Endothelial cell (in vitro differentiated cells): ENCODE measurements at places on chromosomes 12 and 14.

GRCh38 chr12:20150835-20151422 lies 217.4 kb upstream of the PDE3A start:
- no peaks in the 10 kb centered on the region for H3K27me3 ChIP-seq
- no peak for DNase-seq
- H3K4me1 ChIP-seq = no peaks in the 10 kb centered on the region
- no peak overlapping the region for H3K27ac ChIP-seq
- H3K36me3 ChIP-seq = no peaks in the 10 kb centered on the region

- no peak for DNase-seq
- H3K27ac ChIP-seq = no peak overlapping the region
- H3K27me3 ChIP-seq = no peaks in the 10 kb centered on the region
- no peaks in the 10 kb centered on the region for H3K4me1 ChIP-seq
- H3K4me3 ChIP-seq = no peak overlapping the region
Observed at GRCh38 chr12:58283553-58283952, 342.2 kb downstream of the ATP23 start.

DNA sequence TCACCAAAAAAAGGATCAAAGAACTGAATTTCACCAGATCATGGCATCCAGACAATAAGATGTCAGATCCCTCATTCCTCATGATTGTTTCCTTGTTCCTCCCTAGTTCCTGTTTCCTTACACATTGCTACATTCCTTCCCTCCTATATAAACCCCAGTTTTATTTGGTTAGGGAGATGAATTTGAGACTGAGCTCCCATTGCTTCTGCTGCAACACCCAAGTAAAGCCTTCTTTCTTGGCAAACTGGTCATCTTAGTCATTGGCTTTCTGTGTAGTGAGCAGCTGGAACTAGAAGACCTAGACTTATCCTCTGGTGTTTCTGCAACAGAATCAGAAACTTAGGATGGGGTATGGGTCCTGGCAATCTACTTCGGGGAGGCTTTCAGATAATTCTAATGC lies 217.9 kb downstream of the NOVA1 start:
- H3K4me3 ChIP-seq = no peak overlapping the region
- no peak for DNase-seq
- no peak overlapping the region for H3K27ac ChIP-seq
- no peaks in the 10 kb centered on the region for H3K36me3 ChIP-seq
- H3K4me1 ChIP-seq = peaks cover 11% of the 10 kb centered on the region

- no peaks in the 10 kb centered on the region for H3K4me1 ChIP-seq
- DNase-seq = no peak
- H3K36me3 ChIP-seq = no peaks in the 10 kb centered on the region
- no peak overlapping the region for H3K27ac ChIP-seq
- no peak overlapping the region for H3K4me3 ChIP-seq
Observed at GRCh38 chr12:122166422-122167349, 7.3 kb downstream of the IL31 start.

GRCh38 chr14:93709249-93709648 lies 79.0 kb downstream of the PRIMA1 start:
- no peak overlapping the region for H3K27ac ChIP-seq
- no peaks in the 10 kb centered on the region for H3K36me3 ChIP-seq
- H3K4me1 ChIP-seq = no peaks in the 10 kb centered on the region

DNA sequence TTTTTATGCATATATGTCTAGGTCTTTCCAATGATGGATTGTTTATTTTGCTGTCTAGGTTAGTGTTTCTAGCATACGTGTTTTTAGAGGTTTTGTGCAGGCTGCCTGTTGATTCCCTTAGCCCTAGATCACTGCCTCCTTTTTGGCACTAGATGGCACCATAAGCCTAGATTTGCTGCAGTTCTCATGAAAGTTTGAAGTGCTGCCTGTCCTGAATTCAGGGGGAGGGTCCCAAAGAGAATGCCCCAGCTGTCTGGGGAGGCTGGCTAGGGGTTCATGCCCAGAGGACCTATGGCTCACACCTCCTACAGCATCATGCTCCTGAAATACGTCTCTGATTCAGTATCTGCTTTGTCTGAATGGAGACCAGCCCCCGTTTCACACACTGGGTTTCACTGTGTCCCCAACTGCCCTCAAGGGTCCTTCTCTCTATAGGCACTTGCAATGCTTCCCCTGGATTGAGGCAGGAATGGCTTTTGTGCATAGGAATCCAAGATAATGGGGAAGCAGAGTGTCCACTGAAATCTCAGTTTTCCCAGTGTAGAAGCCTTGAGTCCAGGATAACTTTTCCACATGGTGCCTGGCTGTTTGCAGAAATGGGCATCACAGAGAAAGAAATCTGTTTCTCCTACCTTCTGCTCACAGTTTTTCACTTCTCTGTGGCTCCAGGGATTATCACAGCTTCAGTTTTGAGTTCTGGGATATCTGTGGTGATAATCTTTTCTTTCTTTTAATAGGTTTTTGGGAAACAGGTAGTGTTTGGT lies 14.2 kb upstream of the TXNRD1 start:
- no peak overlapping the region for H3K27ac ChIP-seq
- peak; percentile 32 for DNase-seq
- peaks cover 3% of the 10 kb centered on the region for H3K4me1 ChIP-seq
- H3K36me3 ChIP-seq = no peaks in the 10 kb centered on the region
- no peak overlapping the region for H3K4me3 ChIP-seq
- H3K27me3 ChIP-seq = no peaks in the 10 kb centered on the region

DNA sequence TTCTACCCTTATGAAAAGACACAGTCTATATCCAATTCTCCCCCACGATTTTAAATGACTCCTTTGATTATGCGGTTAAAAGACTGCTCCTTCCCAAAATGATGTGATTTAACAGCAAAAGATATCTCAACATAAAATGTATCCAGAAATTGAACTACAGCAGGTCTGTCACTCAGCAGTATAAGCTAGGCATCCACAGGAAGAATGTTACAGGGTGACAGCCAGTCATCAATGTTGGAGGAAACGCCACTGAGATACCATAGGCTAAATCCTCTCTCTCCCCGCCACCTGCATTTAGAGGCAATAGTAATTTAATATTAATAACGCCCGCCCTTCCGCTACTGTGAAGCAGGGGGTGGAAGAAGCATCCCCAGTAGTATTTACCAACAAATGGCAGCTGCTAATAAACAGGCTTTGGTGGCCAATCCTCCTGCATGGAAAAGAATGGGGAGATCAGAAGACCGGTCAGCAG lies 613 bp downstream of the RECQL start:
- no peak overlapping the region for H3K4me3 ChIP-seq
- H3K36me3 ChIP-seq = peaks cover 13% of the 10 kb centered on the region
- no peaks in the 10 kb centered on the region for H3K27me3 ChIP-seq

DNA sequence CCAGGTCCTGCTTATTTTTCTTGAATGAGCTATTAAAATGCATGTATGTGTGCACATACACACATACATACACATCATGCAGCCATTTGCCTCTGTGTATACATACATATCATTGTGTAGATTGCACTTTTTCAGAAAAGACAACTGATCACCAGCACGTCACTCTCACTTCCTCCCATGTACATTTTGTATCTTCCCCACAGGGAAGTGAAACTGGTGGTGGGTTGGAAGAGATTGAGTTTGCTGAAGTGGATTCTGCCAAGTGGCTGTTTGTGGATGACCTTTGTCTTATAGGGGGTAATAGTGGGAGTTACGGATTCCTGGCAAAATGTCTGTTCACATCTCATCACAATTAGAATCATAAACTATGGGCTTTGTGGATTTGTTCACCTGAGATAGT lies 448.6 kb downstream of the RAD51B start:
- peaks cover 7% of the 10 kb centered on the region for H3K36me3 ChIP-seq
- no peak overlapping the region for H3K27ac ChIP-seq
- no peak for DNase-seq
- no peak overlapping the region for H3K4me3 ChIP-seq

GRCh38 chr12:106910202-106910601 lies 45.5 kb upstream of the TMEM263 start:
- no peak overlapping the region for H3K27ac ChIP-seq
- H3K4me1 ChIP-seq = peaks cover 2% of the 10 kb centered on the region
- DNase-seq = no peak
- no peak overlapping the region for H3K4me3 ChIP-seq
- H3K27me3 ChIP-seq = peaks cover 4% of the 10 kb centered on the region

GRCh38 chr12:102427543-102427941 lies 52.8 kb downstream of the IGF1 start:
- H3K27ac ChIP-seq = no peak overlapping the region
- H3K27me3 ChIP-seq = peaks cover 3% of the 10 kb centered on the region
- no peaks in the 10 kb centered on the region for H3K36me3 ChIP-seq
- no peak overlapping the region for H3K4me3 ChIP-seq
- no peak for DNase-seq
- no peaks in the 10 kb centered on the region for H3K4me1 ChIP-seq

GRCh38 chr14:31078766-31079165 lies 52.6 kb upstream of the STRN3 start:
- DNase-seq = no peak
- peaks cover 8% of the 10 kb centered on the region for H3K36me3 ChIP-seq
- peaks cover 2% of the 10 kb centered on the region for H3K4me1 ChIP-seq
- H3K27me3 ChIP-seq = peaks cover 4% of the 10 kb centered on the region

GRCh38 chr12:6767353-6768319 lies 1.5 kb downstream of the PTMS start:
- no peak for DNase-seq
- H3K27me3 ChIP-seq = peaks cover 37% of the 10 kb centered on the region
- H3K4me1 ChIP-seq = peaks cover 64% of the 10 kb centered on the region
- peaks cover 34% of the 10 kb centered on the region for H3K36me3 ChIP-seq

DNA sequence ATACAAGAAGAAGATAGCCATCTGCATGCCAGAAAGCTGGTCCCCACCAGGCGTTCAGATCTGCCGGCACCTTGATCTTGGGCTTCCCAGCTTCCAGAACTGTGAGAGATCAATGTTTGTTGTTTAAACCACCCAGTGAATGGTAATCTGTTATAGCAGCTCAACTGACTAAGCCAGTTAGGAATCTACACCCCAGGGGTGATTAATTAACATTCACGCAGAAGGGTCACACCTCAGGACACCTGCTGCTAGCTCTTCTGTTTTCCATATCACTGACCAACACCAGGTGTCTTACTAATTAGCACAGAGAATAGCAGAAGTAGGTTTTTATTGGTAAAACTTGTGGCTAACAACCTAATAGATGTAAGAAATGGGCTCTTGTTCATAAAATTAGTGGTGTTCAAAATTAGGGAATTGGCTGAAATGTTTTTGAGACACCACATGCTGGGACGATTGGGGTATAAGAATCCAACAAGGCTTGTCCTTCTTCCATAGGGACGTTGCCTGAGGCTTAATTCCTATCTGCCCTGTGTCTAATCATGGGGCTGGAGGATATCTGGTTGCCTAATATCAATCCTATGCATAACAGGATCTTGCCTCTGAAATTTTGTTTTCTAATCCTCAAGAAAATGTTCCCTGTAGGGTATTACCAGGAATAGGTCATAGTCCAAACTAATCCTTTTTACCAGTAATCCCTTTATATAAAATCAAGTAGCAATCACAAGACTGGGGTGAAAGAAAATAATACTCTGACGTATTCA lies 42.0 kb upstream of the CHST11 start:
- no peak overlapping the region for H3K4me3 ChIP-seq
- H3K27ac ChIP-seq = no peak overlapping the region
- H3K27me3 ChIP-seq = peaks cover 5% of the 10 kb centered on the region
- DNase-seq = no peak

GRCh38 chr14:79997509-79998208 lies 213.6 kb downstream of the DIO2 start:
- H3K4me1 ChIP-seq = peaks cover 4% of the 10 kb centered on the region
- H3K27ac ChIP-seq = no peak overlapping the region
- H3K4me3 ChIP-seq = no peak overlapping the region
- H3K36me3 ChIP-seq = no peaks in the 10 kb centered on the region
- DNase-seq = no peak
- H3K27me3 ChIP-seq = no peaks in the 10 kb centered on the region

GRCh38 chr14:105487986-105488777 lies 1.5 kb downstream of the CRIP1 start:
- no peak overlapping the region for H3K4me3 ChIP-seq
- H3K27ac ChIP-seq = no peak overlapping the region
- peaks cover 28% of the 10 kb centered on the region for H3K27me3 ChIP-seq
- no peak for DNase-seq
- H3K4me1 ChIP-seq = peaks cover 7% of the 10 kb centered on the region
- H3K36me3 ChIP-seq = peaks cover 4% of the 10 kb centered on the region

GRCh38 chr12:131933387-131933786 lies 4.3 kb downstream of the PUS1 start:
- peak overlapping the region; percentile 70 for H3K4me3 ChIP-seq
- H3K27me3 ChIP-seq = peaks cover under 1% of the 10 kb centered on the region
- H3K27ac ChIP-seq = no peak overlapping the region
- peaks cover 5% of the 10 kb centered on the region for H3K4me1 ChIP-seq
